ENCODE measurements at places on chromosomes 2 and 18.

GRCh38 chr18:2680216-2680792 lies 24.8 kb downstream of the SMCHD1 start:
- DNase-seq, result no peak

- DNase-seq, result no peak
Observed at GRCh38 chr2:186129767-186130581, 356.1 kb upstream of the ZC3H15 start.

DNA sequence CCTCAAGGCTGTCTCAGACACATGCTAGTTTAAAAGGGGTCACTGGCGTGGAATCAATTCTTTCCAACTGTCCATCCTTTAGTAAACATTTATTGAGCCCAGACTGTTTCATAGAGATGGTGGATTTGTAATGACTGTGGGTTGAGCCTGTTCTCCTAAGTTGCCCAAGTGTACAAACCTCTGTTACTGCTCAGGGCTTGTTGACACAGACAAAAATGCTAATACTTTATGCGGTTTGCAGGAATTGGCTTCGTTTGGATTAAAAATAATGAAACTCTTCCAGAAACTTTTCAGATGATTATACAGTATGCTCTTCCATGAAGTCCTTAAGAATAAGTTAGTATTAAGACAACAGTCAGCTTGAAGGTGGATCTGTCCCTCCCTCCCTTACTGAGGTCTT lies 83.6 kb upstream of the MGAT5 start:
- DNase-seq, result no peak

- DNase-seq, result no peak
Observed at GRCh38 chr2:79985571-79985970, 319.0 kb downstream of the LRRTM1 start.

GRCh38 chr18:13265911-13266217 lies 47.3 kb downstream of the LDLRAD4 start:
- no peak for DNase-seq
